ENCODE measurements at places on chromosomes 11 and 22. TPM values are rescaled to one million over a fixed set of nuclear protein-coding genes. Genes with fewer than 3 reads are reported as not detected.

The FGF4 gene
- not detected for total RNA-seq

The FOLR1 gene
- total RNA-seq: not detected

- H3K36me3 ChIP-seq: no peaks in the 10 kb centered on the region
- no peaks in the 10 kb centered on the region for H3K4me1 ChIP-seq
- no peak overlapping the region for H3K4me3 ChIP-seq
- H3K27me3 ChIP-seq: peaks cover 10% of the 10 kb centered on the region
- DNase-seq: no peak
- H3K27ac ChIP-seq: no peak overlapping the region
These were observed 203.4 kb downstream of the CADM1 start for GRCh38 chr11:115300660-115301428.

GRCh38 chr22:22352371-22352999 lies 107.9 kb downstream of the VPREB1 start:
- H3K27ac ChIP-seq: no peak overlapping the region
- no peaks in the 10 kb centered on the region for H3K36me3 ChIP-seq
- H3K27me3 ChIP-seq: peaks cover 29% of the 10 kb centered on the region
- no peak overlapping the region for H3K4me3 ChIP-seq
- H3K4me1 ChIP-seq: peaks cover 2% of the 10 kb centered on the region

DNA sequence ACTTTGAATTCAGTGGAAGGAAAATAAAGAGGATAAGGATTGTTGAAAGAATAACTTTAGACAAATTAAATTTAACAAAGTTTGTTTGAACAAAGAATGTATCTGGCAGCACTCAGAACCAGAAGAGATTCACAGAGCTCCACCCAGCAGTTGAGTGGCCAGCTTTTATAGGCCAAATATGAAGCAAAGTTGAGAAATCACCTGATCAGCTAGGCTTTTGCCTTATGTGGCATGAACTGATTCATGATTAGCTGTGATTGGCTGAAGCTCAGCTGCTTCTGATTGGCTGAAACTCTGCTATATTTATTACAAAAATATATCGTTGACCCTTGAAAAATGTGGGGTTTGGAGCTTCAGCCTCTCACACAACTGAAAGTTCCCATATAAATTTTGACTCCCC lies 62.6 kb downstream of the PIWIL4 start:
- peaks cover 2% of the 10 kb centered on the region for H3K36me3 ChIP-seq
- H3K4me1 ChIP-seq: no peaks in the 10 kb centered on the region
- DNase-seq: no peak
- H3K27ac ChIP-seq: no peak overlapping the region
- H3K27me3 ChIP-seq: peaks cover 10% of the 10 kb centered on the region

- H3K27ac ChIP-seq: no peak overlapping the region
- H3K4me1 ChIP-seq: peaks cover 2% of the 10 kb centered on the region
- no peak overlapping the region for H3K4me3 ChIP-seq
- H3K27me3 ChIP-seq: peaks cover 4% of the 10 kb centered on the region
These were observed 58.8 kb downstream of the ARHGAP8 start for GRCh38 chr22:44811141-44811540.

DNA sequence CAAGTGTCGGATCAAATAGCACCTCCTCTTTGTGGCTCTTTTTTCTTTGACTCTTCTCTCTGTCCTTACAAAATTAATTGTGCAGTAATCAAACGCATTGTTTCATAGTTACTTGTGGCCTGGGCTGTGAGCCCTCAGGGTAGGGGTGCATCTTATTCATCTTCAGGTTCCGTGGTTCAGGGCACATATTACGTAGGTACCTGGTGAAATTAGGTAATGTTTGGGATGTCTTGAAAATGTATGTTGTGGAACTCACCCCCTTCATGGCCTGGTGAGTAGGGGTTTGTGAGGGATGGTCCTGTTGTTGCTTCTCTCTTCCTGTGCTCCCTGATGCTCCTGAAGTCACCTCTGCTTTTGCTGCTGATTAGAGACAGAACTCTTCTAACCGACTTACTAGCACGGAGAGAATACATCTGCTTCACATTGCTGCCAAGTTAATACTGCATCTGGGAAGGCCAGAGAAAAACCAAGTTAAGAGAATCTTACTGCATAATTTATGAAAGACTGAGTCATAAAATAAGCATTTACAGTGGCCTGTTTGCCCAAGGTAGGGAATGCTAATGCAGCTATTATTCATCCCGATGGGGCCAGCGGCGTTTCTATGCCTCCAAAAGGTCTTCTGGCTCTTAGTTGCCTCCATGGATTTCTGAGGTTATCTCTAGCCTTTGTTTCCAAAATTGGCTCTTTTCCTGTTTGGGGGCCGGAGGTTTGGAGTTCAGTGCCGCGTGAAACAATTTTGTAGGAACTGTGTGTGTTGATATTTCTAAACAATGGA lies 66.9 kb downstream of the TBC1D22A start:
- H3K4me1 ChIP-seq: peaks cover 23% of the 10 kb centered on the region
- H3K36me3 ChIP-seq: peaks cover 45% of the 10 kb centered on the region
- H3K27me3 ChIP-seq: no peaks in the 10 kb centered on the region
- H3K27ac ChIP-seq: no peak overlapping the region

DNA sequence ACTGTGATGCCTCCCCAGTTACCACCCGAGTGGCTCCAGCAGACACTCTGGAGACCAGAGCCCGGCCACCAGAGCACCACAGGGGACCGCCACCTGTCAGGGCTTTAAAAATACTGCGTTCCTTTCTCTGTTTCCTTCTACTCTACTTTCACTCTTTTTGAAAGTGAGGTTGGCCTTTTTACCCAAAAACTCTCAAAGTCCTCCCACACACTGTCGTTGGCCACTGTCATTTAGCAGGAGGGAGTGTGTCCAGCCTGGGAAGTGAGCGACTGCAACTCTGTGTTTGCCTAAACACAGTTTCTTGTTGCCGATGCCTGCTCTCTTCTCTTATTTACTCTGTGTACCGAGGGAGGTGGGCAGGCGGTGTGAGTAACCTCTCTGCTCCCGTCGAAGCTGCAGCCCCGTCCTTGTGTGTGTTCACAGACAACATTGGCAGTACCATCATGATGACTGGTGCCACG lies 90.8 kb upstream of the CLDN5 start:
- H3K27ac ChIP-seq: no peak overlapping the region
- no peak overlapping the region for H3K4me3 ChIP-seq
- H3K36me3 ChIP-seq: no peaks in the 10 kb centered on the region
- H3K4me1 ChIP-seq: peaks cover 37% of the 10 kb centered on the region
- H3K27me3 ChIP-seq: no peaks in the 10 kb centered on the region
